NCI-H460 (cell line): ENCODE measurements at places on chromosomes 2 and 18.
A peak's percentile ranks its signal among the peaks of the same experiment; 100 is the strongest.

DNA sequence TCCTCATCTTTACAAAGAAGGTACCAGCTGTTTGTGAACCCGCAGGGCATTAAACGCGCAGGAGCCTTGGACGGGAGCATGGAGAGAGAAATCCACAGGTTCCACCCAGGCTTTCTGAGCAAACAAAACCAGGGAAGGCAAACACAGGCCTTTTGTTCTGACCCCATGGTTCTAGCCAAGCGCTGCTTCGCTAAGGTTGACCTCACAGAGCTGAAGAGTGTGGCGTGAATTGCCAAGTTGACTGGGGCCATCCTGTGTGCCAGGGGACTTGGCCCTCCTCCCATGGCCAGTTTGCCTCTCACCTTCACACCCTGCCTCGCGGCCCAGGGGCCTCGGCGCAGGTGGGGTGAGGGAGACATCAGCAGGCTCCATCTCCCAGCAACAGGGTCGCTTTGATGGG lies 74.1 kb downstream of the VAPA start:
- no peak for DNase-seq

GRCh38 chr2:167689444-167689843 lies 558.0 kb downstream of the STK39 start:
- DNase-seq = no peak

- no peak for DNase-seq
Observed at GRCh38 chr2:190458352-190459107, 50.4 kb downstream of the MFSD6 start.

GRCh38 chr2:203661279-203661908 lies 45.0 kb upstream of the CD28 start:
- DNase-seq = no peak

DNA sequence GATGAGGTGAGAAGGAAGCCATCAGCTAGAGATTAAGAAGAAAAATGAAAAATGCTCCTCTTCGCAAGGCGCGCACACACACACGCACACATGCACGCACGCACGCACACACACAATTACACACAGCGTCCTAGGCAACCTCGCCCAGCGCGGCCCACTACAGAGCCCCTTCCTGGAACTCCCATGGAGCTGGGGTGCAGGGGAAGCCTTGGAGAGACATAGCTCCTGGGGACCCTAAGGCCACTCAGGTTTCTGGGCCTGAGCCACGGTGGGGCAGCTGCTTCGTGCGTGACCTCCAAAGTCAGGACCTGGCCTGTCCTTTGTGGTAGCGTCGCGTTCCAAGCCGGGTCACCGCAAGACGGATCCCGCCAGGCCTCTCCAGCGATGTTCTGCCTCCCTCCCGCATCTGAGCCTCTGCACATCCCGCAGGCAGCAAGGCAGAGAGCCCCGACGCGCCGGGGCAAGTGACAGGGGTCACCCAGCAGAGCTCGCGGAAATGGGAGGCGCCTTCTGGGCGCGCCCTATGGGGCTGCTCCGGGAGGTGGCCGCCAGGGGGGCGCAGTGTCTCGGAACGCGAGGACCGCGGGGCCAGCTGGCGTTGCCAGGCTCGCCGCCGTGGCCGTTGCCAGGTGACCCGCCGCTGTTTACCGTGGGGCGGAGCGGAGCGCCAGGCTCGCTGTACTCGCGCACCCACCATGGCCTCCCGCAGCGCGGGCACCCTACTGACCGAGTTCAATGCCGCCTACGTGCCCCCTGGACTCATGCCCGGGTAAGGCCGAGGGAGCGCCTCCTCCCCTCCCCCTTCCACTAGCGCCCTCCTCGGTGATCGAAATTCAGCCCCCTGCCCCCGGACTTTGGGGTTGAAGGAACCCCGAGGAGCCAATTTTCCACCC lies 79.0 kb downstream of the CIB4 start:
- DNase-seq = peak; percentile 54

DNA sequence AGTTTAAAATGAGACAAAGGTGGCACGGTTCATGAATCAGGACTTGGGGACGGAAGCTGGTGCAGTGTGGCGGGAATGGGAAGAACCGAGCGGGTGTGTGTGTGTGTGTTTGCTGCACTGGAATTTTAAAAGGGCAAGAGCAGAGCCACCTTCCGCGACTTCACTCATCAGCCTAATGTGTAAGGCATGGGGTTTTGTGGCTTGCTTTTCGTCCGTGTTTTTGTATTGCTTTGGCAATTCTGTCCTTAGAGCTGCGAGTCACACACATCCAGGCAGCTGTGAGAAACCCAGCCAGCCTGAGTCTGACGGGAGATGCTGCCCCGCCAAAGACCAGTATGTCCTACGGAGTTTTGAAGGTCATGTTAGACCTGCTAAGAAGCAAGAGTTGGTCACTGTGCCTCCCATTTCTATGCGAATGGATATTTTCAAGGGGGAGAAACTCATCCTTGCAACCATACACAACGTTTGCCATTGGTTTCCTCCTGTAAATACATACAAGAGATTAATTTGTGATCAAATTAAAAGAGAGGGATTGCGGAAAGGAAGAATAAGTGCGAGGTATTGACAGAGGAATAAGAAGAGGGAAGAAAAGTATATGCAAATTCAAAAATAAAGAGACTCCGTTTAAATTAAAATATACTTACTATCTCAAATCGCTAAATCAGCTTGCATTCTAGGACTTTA lies 665 bp upstream of the CACNB4 start:
- DNase-seq = no peak

GRCh38 chr2:180607514-180608049 lies 372.8 kb upstream of the UBE2E3 start:
- no peak for DNase-seq

- DNase-seq = no peak
Observed at GRCh38 chr2:23659328-23659727, 267.6 kb downstream of the ATAD2B start.

DNA sequence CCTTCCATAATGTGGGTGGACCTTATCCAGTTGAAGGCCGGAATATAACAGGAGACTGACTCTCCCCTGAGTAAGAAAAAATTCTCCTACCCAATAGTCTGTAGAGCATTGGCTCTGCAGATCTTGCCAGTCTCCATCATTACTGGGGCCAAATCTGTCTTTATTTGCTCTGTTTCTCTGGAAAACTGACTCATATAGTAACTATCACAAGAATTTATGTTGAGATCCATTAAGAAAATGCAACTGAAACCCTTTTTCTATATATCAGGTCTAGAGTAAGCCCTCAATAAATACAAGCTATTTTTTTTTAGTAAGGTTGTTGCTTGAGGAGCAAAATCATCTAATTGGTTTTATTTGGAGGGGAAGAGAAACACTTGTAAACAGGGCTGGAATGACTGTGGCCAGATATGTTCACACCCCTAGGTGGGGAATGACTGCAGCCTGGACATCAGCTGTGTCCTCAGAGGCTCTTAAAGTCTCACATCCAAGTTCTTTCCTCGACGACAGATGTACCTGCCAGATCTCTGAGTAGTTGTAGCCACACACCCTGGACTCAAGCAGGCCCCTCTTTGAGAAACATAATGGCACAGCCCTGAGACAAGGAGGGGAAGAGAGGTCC lies 339.7 kb downstream of the TNS1 start:
- DNase-seq = no peak

DNA sequence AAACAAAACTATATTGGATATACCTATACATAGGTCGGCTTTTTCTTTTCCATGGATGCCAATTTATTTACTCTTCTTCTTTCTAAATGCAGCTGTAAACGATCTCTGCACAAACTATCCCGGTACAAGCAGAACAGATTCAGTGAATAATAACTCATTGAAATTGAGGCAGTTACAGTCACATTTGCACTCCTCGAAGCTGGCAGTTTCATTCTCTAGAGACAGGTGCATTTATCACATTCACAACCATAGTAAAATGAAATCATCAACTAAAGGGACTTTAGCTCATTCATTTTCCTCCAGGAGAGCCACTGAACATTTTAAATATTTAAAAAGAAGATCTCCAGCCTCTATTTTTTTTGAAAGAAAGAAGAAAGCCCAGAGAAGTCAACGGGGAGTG lies 551.7 kb downstream of the LRP1B start:
- DNase-seq = no peak

DNA sequence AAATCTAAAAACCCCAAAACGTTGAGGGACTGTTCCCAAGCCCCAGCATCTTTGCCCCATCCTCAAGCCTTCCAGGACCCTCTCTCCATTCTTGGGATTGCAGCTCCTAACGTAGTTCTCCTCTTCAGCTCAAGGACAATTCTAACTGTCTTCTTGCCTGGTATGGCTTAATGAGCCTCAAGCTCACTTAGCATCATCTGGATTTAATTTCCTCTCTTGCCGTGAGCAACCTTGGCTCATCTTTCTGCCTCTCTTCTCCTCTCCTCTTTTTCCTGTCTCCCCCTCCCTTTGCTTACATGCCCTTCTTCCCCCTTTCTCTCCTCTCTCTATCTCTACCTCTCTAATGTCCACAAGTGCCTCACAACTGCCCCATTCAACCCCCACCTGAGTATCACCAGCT lies 44.2 kb downstream of the TACR1 start:
- no peak for DNase-seq

DNA sequence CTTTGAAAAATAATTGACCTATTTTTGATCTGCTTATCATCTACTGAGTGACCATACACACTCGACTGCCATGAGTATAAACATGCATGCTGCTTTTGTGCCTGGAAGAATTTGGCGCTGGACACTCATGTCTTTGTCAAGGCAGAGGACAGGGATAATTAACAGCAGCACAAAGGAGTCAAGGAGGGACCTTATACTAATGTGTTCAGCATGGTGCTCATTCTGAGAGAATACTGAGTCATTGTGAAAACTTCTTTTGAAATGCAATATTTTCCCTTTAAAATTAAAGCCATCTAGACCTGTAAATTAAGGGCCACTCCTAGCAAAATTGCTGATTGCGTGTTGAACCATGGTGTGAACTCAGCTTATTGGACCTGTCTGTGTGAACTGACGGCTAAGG lies 116.3 kb downstream of the ZNF532 start:
- no peak for DNase-seq
